ENCODE measurements at places on chromosomes 7 and 10.
A peak's percentile ranks its signal among the peaks of the same experiment; 100 is the strongest.

DNA sequence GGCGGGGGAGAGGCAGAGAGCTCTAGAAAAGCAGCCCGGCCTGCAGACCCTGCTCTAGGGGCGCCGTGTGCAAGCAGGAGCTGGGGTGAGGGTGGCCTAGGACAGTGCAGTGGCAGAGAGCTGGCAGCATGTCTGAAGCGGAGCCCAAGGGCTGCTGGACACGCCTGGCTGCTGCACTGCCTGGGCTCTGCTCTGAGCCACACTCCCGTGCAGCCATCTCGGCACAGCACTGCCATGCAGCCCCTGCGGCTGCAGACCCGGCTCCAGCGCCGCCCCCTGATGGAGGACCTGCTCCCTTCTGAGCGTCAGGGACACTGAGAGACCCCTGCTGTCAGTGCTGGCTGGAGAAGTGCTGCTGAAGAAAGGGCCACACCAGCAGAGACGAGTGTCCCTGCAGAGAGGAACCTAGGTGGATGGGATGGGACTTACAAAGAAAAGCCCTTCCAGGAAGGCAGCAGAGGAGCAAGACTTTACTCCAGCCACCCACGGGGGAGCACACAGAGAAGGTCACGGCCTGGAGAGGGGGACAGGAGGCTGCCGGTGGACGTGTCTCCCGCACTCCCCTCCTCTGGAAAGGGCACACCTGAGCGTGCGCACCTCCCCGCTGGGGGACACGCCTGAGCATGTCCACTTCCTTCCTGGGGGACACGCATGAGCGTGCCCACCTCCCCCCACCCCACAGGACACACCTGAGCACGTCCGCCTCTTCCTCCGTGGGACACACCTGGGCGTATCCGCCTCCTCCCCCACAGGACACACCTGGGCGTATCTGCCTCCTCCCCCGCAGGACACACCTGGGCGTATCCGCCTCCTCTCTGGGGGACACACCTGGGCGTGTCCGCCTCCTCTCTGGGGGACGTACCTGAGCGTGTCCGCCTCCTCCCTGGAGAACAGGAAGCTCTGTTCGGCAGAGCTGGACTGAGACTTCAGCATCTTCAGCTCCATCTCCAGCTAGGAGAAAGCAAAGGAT is 252.9 kb downstream of the MAD1L1 start:
- DNase-seq: no peak

- DNase-seq: no peak
These were observed 17.4 kb downstream of the UBE2D4 start for GRCh38 chr7:43943417-43944187.

GRCh38 chr10:46542567-46543465 is 13.6 kb downstream of the GPRIN2 start:
- DNase-seq: no peak

- no peak for DNase-seq
These were observed 213.9 kb downstream of the DYNC1I1 start for GRCh38 chr7:95986178-95986764.

DNA sequence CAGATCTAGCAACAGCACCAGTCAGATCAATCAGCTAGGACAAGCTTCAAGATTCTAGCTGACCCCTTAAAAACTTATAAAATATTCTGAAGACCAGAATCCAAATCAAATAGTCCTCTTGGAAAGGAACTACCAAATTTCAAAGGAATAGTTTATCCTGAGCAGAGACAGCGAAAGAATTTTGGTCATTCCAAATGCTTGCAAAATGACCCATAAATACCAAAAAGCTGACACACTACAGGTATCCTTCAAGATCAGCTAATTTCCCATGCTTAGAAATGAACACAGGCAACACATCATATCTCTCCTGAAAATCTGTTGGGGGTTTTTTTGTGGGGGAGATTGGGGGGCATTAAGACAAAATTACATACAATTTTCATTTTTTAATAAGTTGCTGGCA is 78.8 kb downstream of the PDSS1 start:
- no peak for DNase-seq

DNA sequence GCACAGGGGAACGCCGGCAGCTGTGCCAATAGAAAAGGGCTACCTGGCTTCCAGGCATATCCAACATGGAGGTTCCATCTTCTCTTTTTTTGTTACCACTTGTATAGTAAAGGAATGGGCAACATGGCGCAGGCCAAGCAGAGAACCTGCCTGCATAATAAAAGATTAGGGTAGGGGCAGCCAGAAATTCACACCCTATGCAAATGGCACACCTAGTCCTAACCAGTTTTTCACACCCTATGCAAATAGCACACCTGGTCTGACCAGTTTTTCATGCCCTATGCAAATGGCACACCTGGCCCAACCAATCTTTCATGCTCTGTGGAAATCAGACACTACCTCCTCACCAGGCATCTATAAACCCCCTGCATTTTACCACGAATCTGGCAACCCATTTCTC is 369.5 kb downstream of the IPMK start:
- no peak for DNase-seq

GRCh38 chr10:103626178-103626577 is 132.7 kb downstream of the NEURL1 start:
- no peak for DNase-seq

DNA sequence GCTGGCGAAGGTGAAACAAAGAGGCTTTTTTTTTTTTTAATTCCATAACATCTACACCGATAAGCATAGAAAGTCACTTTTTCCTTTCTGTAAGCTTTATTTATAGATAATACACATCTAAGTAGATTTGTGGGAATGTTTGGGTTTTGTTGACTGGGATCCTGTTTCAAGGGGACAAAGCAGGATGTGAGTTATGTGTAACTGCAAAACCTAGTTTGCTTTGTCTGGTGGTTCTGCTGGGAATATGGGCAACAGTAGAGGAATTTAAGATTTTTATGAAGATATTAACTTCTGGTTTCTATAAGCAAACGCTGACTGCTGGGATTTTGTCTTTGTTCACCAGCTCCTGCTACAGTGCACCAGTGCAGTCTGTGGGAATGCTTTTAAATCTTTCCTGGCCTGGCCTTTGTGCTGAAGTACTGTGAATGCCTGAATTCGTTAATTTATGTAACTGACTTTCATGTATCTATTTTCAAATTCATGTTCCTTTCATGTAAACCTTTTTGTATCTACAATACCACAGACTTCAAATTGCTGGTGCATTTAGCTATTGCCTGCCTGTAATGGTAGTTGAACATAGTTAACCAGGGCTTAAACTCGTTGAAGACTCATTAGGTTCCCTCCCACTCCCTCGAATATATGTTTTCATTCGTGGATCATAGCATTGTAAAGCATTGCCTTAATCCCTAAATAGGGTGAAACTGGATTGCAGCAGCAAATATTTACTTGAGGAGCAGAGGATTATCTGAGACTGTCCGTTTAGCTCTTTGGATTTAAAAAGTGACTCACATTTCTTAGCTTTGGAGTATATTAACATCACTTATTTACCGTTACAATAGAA is 1.5 kb downstream of the KLHL7 start:
- DNase-seq: no peak

DNA sequence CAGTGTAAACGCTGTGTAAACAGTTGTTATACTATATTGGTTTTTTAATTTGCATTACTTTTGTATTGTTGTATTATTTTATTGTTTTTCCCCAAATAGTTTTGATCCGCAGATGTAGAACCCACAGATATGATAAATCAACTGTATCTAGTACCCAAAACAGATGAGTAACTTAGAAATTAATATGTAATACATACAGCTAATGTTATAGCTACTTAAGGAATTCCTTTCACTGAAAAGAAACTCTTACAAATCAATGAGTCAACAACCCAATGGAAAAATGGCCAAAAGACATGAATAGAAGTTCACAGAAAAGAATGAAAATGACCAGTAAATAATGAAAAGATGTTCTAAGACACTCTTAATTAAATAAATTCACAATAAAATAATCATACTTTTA is 32.3 kb upstream of the ARL4A start:
- DNase-seq: no peak

- no peak for DNase-seq
These were observed 162.4 kb downstream of the AGMO start for GRCh38 chr7:15399441-15399840.

DNA sequence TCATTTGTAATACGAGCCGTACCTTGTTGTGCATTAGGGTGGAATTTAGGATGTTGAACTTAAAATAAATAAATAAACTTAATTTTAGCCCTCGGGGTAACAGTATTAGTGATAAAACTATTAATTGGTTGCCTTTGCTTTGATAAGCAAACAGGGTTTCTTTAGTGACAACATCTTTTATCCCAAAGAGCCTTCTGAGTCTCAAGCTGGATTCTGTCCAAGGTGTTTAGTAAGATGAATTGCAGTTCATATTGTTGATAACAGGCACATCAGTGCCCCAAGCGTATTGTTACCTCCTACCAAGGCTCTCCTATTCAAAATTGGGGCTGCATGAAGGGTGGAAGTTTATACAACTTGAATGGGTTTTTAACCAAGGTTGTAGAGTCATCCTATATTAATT is 144.4 kb upstream of the CELF2 start:
- no peak for DNase-seq

DNA sequence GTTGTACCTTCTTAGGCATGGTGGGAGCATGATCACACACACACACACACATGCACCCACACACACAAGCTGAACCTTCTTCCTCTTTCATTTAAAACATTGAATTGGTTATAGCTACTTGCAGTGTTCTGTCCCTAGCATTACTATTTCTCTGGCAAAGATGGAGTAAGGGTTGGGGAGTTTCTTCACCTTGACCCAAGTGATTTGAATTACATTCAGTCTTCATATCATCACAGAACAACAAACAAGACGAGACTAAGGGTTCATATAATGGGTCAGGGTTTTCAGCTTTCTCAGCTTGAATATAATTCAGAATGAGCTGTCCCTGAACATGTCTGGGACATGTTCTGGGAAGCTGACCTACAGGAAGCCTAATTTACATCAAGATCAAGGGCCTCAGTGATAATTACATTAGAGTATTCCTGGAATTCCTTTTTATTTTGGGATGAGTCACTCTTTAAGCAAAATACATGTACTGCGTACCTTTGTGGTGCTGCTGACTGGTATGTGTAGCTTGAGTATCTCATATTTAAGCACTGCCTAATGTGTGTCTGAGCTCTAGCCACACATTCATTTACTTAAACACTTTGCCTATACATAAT is 213.5 kb upstream of the TMEM229A start:
- peak; percentile 39 for DNase-seq

DNA sequence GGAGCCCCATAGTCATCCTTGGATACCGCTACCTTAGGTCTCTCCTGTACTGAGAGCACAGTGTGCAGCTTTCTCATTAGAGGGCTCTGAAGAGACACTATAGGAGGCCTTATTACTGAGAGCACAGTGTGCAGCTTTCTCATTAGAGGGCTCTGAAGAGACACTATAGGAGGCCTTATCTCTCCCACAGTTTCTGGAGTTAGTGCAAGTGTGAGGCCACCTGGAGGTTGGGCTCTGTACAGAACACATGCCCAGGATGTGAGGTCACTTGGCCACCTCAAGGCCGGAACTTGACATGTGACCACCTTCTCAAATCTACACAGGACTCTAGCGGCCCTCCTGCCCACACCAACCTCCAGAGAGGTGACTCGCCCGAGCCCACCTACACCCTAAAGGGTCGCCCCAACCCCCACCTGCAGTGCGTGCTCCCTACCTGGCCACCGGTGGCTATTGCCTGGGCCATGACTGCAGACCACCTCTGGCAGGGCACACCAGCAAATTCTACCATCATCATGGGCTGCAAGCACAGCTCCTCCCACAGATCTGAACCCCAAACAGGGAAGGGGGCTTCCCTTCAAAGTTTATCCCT is 24.6 kb downstream of the FRMPD2 start:
- DNase-seq: no peak

DNA sequence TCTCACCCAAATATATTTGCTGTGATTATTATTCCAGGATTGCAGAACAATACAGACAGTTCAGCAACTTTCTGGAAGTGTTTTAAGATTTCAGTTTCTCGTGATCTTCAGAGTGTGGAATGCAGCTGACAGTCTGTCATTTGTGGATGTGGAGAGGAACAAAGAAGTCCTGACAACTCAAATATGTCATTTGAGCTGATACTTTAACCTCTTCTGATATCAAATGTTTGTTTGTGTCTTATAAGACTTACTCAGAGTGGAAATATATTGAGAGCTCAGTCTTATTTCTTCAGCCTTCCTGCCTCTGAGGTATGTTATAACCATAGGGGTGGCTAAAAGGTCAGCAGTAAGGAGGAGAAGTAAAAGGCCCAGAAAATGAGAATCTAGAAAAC is 96.4 kb downstream of the OSBPL3 start:
- no peak for DNase-seq

DNA sequence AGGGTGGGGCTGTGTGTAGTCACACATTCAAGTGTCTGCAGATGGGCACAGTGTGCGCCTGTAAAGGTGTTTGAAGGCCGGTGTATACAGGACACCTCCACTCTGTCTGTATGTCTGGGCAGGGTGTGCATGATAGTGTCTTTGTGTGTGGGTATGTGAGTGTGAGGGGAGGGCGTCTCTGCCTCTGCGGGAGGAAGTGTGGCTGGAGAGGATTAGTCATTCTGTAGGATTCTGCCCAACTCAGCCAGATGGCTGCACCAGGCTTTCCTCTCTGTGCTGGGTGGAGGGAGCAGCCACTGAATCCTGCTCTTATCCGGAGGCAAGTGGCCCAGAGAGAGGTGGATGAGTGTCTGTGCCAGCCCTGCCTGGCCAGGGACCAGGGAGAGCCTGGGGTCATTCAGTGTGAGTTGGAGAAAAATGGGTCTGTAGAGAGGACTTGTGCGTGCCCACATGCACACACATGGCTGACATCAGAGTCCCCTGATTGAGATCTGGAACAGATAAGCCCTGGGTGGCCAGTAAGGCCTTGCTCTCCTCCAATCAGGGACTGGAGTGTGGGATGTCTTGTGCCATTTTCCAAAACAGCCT is 1.7 kb downstream of the SFXN3 start:
- DNase-seq: peak; percentile 80

DNA sequence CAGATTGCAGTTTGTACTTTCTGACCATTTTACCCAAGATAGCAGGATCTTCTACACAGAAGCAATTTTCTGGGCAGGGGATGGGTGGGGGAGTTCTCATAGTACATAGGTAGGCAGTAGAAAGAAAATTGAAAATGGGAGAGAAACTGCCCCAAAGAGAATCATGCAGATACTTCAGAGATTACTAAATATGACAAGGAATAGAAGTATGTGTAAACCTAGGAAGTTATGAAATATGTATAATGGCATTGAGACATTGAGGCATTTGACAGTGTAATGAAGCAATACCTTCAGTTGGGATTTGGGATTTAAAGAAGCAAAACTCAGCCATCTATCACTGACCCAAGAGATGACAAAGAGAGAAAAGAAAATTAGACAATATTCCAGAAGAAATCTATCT is 233.0 kb downstream of the PTN start:
- DNase-seq: no peak

GRCh38 chr10:103736763-103737162 is 118.6 kb downstream of the SH3PXD2A start:
- DNase-seq: peak; percentile 69

Data from Caki2 (cell line).